NT2/D1 (cell line): ENCODE measurements at places on chromosomes 3 and 15.

- DNase-seq = no peak
Measured at GRCh38 chr3:157029365-157029790, 130.6 kb downstream of the CCNL1 start.

GRCh38 chr3:177898185-177898584 lies 638.1 kb upstream of the KCNMB2 start:
- no peak for DNase-seq

DNA sequence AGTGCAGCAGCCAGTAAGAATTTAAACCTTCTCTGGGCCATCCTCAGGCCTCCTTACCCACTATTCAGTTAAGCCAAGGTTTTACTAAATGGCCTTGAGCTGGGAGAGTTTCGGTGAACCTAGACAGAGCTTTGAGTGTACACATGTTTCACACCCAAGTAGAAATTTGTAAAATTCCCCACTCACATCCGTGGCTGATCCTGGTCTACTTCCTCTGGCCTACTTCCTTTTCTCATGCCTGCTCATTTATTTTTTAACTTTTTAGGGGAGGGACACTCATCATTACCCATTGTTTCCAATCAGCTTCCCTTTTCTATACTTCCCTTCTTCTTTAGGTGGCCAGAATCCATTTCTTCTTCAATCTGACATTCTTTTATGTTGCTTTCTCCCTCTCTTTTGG lies 7.6 kb downstream of the CX3CR1 start:
- no peak for DNase-seq

GRCh38 chr3:143036557-143036956 lies 35.2 kb downstream of the U2SURP start:
- no peak for DNase-seq

- DNase-seq = no peak
Measured at GRCh38 chr3:139444446-139444845, 31.9 kb downstream of the RBP2 start.

DNA sequence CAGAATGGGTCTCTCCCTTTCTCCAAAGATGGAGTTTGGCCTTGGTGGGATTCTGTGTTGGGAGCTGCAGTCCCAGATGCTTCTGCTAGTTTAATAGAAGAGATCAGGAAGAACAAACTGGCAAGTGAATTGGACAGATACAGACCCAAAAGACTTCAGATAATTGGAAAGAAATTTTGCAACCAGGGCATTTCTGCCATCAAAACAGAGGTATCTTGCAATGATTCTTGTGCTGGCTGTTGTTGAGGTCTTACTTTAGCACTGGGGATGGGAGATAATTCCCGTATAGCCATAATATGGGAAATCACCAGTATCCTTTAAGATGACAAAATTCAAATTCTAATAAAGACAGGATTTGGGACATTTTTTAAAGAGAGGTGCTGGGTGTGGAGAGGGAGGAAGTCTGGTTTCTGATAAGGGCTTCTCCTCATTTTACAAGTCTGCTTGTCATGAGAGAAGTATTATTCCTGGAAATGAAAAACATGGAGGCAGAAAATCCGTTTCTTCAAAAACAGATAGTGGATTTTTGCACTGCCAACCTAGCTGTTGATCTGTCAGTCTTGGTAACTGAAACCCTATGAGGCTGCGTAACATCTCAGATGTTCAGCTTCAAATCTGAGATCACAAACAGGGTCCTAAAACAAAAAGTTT lies 40.1 kb downstream of the FNDC3B start:
- no peak for DNase-seq

- no peak for DNase-seq
Measured at GRCh38 chr15:64698823-64699222, 76.6 kb downstream of the RBPMS2 start.

GRCh38 chr3:177753451-177754155 lies 556.3 kb upstream of the TBL1XR1 start:
- no peak for DNase-seq

DNA sequence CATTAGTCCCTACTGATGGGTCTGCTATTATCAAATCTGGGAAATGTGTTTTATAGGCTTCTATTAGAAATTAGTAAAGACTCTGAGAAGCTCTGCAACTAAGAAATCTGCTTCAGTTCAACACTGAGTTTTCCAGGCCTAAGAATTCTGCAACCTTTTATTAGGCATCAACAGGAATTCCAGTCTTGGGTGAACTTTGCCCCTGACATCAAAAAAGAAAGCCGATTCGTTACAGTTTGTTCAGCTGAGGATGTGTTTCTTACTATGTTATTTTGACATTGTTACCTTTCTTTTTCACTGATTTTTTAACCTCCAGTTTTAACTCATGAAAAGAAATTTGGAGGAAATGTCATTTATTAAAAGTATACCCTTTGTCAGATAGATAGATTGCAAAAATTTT lies 131.5 kb upstream of the KCNH8 start:
- DNase-seq = no peak

- DNase-seq = no peak
Measured at GRCh38 chr3:143120716-143121240, 1.2 kb downstream of the CHST2 start.

DNA sequence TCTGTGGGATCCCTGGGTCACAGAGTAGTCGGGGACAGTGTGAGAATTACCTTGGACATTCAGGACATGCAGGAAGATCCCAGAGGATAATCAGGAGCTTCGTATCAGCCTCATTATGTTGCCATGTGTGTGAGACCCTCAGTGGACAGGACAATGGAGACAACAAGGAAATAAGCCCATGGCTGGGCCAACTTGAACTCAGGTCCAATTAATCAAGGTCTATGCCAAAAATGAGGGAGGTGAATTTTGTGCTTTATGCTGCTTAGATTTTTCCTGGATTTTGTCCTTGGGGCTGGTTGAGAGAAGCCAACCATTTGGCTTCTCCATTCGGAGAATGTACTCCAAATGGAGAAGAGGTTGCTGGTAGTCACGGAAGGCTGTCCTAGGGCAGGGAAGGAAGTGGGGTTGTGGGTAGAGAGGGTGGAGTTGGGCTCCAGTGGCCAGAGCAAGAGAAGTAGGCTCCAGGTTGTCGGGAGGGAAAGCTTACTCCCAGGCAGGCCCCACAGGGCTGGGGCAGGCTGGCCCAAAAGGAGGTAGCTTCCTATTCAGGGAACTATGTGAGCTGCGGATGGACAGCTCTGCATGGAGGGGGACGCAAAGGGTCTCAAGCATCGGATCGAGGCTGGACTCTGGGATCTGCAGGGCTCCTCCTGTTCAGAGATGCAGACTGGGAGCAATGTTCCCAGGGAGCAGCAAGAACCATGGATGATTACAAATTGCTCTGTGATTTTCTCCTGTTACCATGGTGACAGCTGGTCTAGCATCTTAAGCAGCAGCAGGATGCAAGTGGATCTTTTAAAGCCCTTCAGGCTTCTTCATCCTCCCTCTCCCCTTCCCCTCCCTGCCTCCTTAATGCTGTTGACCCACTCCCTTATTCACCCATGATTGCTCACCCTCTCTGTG lies 91.1 kb downstream of the WNT7A start:
- no peak for DNase-seq

DNA sequence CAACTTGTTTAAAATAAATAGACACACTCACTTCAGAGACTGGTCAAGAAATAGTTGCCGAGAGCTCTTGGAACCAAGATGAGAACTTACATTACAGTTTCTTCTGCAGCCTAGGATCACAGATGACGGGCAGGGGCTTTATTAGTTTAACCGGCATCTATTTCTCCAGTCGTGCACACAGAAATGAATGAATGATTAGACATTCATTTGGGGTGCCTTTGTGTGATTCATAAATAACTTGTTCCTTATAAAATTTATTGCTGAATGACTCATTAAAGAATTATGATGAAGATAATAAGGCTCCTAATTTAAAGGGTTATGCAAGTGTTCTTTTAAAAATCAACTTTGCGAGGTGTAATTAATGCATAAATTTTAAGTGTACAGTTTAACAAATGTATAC lies 20.8 kb downstream of the NFKBIZ start:
- DNase-seq = no peak

DNA sequence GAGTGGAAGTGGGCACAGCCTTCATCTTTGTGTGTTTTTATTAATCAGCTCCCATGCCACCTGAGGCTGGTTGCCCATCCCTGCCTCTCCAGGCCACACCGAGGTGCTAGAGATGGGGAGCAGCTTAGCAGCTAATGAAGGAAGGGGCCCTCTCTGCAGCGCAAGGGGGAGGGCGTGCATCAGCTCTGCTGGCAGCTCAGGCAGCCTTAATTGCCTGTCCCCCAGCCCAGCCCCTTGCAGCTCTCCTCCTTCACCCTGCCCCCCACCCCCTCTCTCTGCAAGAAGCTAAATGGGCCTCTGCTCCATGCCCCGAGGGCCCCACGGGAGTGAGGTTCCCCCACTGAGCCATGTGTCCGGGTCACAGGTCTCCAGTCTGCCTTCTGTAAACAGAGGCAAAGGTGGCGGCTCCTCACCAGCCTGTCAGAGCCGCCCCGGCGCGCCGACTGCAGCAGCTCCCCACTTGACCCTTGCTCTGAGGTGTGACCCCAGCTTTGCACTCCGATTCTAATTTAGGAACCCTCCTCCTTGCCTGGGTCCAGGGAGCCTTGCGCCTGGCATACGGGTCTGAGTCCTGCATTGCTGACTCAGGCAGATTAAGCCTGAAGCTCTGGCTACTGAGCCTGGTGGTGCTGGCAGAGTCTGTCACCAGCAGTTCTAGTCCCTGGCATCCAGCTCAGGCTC lies 27.9 kb upstream of the NTRK3 start:
- DNase-seq = no peak

DNA sequence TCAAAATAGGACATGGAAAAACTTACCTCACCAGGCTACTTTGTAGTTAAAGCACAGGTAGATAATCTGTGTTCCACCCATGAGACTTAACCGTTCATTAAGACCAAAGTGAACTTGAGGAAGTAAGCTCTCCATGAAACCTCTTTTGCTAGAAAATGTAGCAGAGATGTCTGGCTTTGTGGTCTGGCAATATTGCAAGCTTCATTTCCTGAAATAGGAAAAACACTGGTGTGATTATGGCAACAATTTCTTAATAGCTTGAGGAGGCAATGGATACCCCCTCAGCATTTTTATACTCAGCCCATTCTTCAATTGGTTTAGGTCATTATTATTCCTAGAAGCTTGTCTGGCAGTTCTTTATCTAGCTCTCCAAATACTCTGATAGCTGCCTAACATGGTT lies 957.3 kb downstream of the IGSF11 start:
- no peak for DNase-seq

- no peak for DNase-seq
Measured at GRCh38 chr3:187985647-187986046, 168.3 kb upstream of the LPP start.

GRCh38 chr3:151933234-151933853 lies 59.9 kb downstream of the SUCNR1 start:
- no peak for DNase-seq

DNA sequence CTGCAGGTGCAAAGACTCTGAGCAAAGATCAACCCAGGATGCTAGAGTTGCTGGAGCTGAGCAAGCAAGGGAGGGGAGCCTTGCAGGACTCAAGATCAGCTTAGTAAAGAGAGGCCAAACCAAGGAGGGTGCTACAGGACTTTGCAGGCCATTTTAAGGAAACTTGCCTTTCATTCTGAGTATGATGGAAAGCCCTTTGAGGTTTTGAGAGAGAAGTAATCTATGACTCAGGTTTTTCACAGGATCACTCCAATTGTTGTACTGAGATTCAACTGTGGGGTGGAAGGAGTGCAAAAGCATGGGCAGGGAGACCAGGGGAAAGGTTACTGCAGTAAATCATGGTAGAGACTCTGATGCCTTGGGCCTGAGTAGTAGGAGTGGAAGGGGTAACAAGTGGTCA lies 260.4 kb upstream of the GPR149 start:
- no peak for DNase-seq

DNA sequence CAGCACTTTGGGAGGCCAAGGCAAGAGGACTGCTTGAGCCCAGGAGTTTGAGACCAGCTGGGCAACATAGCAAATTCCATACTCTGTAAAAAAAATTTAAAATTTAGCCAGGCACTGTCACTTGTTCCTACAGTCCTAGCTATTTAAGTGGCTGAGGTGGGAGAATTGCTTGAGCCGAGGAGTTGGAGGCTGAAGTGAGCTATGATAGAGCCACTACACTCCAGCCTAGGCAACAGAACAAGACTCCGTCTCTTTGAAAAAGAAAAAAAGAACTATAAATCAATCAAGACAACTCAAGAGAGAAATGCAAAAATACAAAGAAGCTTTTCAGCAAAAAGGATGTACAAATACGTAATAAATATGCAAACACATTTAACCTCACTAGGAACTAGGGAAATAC lies 78.8 kb downstream of the TJP1 start:
- no peak for DNase-seq

- no peak for DNase-seq
Measured at GRCh38 chr3:44109771-44110361, 131.8 kb upstream of the TOPAZ1 start.

GRCh38 chr15:50262533-50262932 lies 3.0 kb downstream of the HDC start:
- DNase-seq = no peak

DNA sequence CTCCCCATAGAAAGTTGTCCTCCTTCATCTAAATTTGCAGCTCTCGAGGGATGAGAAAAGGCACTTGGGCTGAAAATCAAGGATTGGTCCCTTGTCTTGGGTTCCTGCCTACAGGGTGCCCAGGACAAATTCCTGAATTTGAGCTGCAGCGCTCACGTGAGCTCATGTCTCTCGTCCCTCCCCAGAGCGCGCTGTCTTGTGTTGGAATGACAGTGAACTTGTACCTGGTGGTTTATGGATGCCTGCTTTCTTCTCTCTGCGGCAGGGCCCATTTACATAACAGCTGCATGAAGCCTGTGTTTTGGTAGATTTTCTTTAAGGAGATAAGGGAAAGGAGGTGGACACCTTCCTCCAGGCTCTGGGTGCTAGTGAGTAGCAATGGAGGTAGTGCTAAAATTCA lies 4.3 kb downstream of the RYR3 start:
- no peak for DNase-seq

DNA sequence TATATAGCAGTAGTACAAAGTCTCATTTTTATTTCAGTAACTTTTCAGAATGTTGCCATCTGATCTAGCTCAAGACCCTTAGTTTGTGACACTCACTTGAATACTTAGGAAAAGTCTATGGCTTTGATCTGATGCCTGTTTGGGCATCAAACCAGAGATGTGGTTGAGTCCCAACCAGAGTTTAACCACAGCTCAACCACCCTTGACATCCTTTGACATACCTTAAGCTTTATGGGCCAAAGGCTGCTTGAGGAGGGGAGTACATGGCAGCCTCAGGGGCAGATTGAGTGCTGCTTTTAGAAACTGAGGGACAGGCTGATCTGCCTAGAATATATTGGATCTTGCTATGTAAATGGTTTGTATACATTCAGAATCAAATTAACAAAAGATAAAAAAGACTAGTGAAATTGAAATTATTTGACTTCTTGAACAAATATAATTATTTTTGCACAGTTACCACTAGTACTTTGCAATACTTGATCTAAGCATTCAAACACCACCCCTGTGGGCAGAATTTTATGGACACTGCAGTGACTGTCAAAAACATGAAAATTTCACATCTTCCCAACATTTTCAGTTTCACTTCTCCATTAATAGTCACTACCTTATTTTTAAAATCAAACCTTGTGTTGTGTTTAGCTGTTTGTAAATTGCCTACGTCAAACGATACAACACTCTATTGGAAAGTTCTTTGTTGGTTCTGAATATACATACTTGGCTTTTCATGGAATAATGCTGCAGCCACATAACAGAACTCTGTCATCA lies 199.8 kb downstream of the UBE2E2 start:
- no peak for DNase-seq
